ENCODE measurements at places on chromosomes 3 and 15.

GRCh38 chr3:114880078-114880477 is 267.0 kb downstream of the ZBTB20 start:
- no peak for DNase-seq

GRCh38 chr3:45464336-45465170 is 76.2 kb downstream of the LARS2 start:
- DNase-seq, result no peak

- DNase-seq, result no peak
These were observed 302.1 kb downstream of the NSUN3 start for GRCh38 chr3:94365006-94365405.

- DNase-seq, result no peak
These were observed 6.8 kb upstream of the GAP43 start for GRCh38 chr3:115616461-115616860.

DNA sequence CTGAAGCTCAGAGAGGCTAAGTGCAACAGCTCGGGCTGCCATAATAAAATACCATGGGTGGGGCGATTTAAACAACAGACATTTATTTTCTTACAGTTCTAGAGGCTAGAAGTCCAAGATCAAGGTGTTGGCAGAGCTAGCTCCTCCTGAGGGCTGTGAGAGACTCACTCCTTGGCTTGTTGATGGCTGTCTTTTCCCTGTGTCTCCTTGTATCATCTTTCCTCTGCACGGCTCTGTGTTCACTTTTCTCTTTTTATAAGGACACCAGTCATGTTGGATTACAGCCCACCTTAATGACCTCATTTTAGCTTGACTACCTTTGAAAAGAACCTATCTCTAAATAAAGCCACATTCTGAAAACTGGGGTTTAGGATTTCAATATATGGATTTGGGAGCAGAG is 129.7 kb downstream of the RPL22L1 start:
- DNase-seq, result no peak

DNA sequence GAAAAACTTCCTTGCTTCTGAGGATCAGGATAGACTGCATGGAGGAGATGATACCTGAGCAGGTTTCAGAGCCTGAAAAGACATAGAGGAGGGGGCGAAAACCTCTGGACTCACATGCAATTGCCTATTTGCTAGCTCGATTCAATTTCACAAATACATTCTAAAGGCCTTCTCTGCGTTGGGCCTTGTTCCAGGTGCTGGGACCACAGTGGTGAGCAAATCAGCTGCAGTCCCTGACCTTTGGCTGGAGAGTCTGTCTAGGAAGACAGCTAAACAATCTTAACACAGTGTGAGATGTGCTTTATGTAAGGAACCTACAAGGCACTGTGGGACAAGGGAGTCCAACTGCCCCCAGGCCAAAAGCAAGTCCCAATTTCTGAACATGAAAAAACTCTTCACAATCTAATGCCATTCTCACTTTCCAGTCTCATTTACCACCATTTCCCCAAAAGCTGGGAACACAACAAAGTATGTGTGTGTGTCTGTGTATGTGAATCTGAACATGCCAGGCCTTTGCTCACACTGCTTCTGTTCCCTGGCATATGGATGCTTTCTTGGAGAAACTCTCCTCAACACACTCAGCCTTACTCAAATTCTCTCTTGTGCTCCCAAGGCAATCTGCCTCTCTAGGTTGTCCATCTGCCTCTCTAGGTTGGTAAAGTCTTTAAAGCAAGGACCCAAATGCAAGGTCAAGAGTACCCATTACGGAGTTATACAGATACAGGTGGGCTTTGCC is 2.1 kb upstream of the PCCB start:
- no peak for DNase-seq

GRCh38 chr3:40229963-40230362 is 79.5 kb upstream of the EIF1B start:
- no peak for DNase-seq

DNA sequence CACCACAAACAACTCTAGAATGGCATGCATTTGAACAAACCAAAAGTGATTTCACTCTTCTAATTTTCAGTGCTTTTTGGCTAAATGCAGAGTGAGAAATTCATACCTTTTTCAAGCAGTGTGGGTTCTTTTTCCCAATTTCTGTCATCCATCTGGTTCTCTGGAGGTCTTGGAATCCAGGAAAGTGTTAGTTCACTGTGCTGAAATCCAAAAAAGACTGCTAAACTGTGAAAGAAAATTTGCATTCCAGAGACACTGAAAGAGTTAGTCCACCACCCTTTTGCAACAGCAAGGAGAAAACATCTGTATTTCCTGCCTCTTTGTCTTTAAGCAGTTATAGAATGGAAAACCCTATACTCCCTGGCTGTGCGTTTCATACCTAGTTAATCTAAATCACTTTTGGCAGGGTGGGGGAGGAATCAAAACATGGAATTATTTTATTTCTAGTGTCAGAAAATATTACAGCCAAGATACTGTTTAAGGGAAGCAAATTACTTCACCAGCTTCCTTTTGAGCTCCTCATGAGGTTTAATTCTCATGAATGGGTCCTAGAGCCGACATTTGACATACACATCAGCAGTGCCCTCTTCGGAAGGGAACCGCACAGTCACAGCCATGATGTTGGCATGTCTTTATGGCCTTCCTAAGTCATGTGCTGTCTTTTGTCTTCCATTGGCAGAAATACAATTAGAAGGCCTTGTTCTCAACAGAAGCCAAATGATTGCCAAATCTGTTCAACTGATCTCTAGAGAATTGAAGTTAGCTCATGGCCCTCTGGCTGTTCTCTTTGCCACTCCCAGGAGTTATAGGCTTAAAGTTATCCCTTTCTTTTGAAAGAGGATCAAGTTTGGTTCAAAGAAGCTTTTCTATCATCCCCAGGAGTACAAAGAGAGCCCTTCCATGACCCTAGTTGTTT is 317.7 kb upstream of the TPRG1 start:
- no peak for DNase-seq

Measured in activated CD8-positive, alpha-beta memory T cell treated with anti-CD3 and anti-CD28 coated beads for 4 hours (primary cell).